ENCODE measurements at places on chromosomes 16 and 17.

DNA sequence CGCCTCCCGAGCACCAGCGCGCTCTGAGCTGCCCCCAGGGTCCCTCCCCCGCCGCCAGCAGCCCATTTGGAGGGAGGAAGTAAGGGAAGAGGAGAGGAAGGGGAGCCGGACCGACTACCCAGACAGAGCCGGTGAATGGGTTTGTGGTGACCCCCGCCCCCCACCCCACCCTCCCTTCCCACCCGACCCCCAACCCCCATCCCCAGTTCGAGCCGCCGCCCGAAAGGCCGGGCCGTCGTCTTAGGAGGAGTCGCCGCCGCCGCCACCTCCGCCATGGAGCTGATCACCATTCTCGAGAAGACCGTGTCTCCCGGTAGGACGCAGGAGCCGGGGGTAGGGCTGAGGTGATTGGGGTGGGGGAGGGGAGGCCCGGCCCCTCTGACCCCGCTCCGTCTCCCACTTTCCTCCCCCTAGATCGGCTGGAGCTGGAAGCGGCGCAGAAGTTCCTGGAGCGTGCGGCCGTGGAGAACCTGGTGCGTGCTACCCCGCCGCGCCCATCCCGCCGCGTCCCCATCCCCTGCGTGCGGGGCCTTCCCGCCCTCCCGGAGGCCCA, 329 bp downstream of the KPNB1 start:
- no peak for DNase-seq

DNA sequence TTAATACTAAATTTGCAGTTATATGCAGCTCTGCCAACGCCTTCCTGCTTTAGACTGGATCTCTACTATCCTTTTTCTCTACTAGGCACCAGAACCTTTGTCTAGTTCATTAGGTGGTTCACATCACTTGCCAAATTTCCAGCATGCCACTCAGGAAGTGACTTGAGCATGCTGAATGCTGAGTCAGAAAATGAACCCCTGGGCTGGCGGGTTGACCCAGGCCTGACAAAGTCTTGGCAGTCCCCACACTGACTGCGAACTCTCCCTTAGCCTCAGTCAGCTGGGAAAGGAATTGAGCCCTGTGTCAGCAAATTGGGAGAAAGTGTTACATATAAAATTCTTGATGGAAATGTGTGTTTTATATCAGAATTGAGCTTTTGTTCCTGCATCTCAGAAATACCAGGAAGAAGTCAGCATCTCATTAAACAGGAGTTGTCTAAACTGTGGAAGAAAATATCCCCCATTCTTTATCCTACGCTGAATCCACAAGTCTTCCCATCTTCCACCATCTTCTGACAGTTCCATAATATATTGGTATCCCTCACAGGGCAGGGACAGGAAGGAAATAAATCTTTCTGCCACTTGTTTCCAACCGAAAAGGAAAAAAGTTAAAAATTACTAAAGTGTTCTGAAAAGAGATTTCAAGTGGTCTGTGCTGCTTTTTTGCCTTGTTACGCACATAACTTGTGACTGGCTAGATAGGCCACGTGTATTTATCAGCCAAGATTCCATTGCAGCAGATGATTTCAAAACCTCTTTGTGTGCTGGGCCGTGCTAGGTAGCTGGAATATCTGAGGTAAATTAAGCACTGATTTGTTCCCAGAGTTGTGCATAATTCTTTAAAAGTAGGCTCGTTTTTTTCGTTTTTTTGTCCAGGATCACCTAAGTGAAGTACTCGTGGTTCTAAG, 16.7 kb upstream of the SLC12A3 start:
- DNase-seq, result peak; percentile 73

- DNase-seq, result no peak
Observed at GRCh38 chr16:71919035-71919434, 23.7 kb downstream of the IST1 start.

- DNase-seq, result peak; percentile 21
Observed at GRCh38 chr16:75614066-75614897, 8.8 kb downstream of the ADAT1 start.

DNA sequence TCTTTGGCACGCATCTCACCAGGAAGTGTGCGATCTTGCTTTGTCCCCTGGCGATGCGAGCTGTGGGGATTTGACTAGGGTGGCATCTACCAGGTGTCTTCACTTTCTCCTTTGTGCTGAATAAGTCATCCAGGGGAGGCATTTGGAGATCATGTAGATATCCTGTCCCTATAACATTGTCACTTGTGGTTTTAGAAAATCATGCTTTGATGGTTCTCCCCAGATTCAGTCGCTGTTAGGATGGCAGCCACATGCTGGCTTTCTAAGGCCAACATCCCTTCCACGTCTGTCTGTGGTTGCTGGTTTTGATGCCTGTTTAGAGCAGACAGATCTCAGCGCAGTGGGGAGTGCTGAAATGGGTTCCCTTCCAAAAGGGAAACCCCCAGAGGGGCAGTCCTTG, 2.5 kb downstream of the ADAD2 start:
- DNase-seq, result no peak

DNA sequence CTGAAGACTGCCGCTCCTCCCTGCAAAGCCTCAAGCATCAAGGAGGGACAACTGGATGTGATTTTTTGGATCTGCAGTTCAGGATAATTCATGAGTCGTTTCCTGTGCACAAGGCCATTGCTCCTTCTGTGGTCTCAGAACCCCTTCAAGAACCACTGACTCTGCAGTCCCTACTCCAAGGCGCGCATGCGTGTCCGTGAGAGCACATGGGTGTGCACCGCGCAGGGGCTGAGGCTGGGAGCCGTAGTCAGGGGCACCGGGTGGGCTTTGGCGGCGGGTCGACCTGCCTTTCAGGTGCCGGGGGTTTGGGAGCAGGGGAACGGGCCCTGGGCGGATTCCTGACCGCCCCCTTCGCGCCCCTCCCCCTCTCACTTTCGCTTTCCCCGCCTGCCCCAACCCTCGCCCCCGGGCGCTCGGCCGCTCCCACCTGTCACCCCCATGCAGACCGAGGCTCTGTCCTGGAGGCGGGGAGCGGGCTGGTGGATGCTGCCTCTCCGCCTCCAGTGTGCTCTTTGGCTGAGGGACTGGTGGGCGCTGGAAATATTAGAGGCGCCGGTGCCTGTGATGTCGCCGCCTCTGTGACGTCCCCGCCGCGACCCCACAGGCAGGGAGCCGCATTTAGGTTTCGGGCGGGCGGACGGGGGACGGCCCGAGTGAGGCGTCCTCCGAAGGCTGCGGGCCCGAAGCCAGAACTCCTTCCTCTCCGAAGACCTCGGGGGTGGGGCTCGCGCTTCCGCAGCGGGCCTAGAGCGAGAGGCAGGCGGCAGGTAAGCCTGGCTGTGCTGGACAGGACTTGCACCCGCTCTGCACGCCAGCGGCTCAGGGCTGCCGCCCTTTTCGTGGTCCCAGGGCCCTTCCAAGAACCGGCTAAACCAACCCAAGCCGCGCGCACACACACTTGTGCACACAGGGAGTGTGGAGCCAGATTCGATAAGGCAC, at the start of gene SPATA32:
Gene SPATA32, minus strand, starts transcription at position 518 of the 939 bp plus-strand sequence. Its CDS starts 78 bp downstream, at position 440.
- DNase-seq, result peak; percentile 19

GRCh38 chr17:75847614-75848522, 3.7 kb upstream of the UNC13D start:
- no peak for DNase-seq

DNA sequence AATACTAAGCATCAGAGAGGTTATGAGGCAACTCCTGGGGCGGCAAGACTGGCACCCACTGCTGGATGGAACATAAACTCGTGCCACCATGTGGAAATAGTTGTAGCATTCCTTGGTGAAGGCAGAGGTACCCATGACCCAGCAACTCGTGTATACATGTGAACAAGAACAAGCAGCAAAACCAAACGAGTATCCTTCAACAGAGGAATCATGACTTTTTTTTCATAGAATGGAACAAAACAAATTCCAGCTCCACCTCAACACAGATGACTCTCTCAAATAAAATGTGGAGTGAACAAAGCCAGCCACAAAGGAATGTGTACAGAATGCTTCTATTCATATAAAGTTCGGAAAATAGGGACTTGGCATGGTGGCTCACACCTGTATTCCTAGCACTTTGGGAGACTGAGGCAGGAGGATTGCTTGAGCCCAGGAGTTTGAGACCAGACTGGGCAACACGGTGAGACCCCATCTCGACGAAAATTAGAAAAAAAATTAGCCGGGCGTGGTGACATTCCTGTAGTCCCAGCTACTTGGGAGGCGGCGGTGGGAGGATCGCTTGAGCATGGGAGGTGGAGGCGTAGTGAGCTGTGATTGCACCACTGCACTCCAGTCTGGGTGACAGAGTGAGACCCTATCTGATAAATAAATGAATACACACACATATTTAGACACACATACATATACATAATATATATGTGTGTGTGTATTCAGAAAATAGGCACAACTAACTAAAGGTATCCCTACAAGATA, 35.3 kb downstream of the B9D1 start:
- peak; percentile 95 for DNase-seq

DNA sequence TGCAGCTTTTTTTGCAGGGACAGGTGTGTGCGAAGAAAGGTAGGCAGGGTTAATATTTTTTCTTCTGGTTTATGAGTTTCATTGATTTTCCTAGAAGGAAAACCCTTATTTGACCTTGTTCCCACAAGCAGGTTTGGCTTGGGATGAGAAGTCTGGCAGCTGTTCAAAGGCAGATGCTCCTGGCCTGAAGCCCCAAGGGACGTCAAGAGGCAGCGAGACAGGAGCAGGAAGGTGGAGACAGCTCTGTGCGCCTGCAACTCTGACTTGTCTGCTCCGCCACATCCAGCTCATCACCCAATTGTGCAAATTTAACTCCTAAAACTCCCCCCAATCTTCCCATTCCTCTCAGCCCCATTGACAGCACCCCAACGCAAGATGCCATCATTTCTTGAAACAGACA, 136.8 kb upstream of the XYLT1 start:
- no peak for DNase-seq

DNA sequence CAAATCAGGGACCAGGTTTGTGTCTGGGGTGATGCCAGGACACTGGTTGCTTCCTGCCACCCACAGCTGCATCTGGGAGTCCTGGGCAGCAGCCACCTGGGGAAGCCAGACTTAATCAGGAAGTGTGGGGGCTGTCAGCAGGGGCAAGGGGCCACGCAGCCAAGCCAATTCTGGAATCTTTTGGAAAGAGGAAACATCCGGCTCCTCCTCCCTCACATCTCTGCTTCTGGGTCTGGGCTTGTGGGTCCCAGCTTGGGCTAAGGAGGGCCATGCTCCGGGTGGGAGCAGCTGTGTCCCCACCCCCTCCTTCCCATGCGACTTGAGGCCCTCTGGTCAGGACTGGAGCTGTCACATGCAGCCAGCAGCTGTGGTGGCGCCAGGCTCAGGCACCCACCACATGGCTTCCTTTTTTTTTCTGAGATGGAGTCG, 37.0 kb upstream of the CCDC182 start:
- DNase-seq, result no peak

- DNase-seq, result peak; percentile 36
Observed at GRCh38 chr17:33492731-33493265, 199.7 kb upstream of the ASIC2 start.

- DNase-seq, result no peak
Observed at GRCh38 chr17:37834168-37834567, 89.3 kb upstream of the HNF1B start.

- no peak for DNase-seq
Observed at GRCh38 chr17:44071198-44071520, 624 bp downstream of the G6PC3 start.

DNA sequence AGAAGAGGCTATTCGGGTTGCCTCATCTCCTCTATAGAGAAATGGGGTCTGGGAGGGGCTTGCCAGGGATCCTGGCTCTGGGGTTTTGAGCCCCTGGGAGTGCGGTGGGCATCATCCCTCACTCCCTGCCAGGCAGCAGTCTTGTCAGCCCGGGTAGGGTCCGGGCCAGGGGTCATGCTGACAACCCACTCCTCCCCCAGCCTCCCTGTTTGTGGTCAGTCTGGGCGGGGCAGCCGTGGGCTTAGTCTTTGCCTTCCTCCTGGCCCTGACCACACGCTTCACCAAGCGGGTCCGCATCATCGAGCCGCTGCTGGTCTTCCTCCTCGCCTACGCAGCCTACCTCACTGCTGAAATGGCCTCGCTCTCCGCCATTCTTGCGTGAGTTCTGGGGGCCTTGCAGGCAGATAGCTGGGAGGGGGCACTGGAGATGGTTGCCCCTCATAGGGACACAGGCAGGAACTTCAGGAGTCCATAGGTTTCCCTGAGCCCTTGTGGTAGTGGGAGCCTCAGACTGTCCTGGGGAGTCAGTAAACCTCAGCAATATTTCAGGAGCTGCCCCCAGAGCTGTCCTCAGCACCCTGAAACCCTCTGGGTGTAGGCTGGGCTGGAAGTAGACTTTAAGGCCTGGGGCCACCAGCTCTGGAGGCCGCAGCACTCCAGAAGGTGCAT, 6.9 kb downstream of the SLC9A5 start:
- DNase-seq, result no peak
